ENCODE measurements at places on chromosomes 5 and 9.

- no peak for DNase-seq
Observed at GRCh38 chr5:149424371-149425315, 45.6 kb upstream of the IL17B start.

- DNase-seq, result no peak
Observed at GRCh38 chr9:134604834-134605233, 36.8 kb upstream of the COL5A1 start.

- no peak for DNase-seq
Observed at GRCh38 chr9:133074111-133074651, 12.4 kb downstream of the CEL start.

- DNase-seq, result no peak
Observed at GRCh38 chr5:83731638-83732037, 11.0 kb upstream of the HAPLN1 start.

DNA sequence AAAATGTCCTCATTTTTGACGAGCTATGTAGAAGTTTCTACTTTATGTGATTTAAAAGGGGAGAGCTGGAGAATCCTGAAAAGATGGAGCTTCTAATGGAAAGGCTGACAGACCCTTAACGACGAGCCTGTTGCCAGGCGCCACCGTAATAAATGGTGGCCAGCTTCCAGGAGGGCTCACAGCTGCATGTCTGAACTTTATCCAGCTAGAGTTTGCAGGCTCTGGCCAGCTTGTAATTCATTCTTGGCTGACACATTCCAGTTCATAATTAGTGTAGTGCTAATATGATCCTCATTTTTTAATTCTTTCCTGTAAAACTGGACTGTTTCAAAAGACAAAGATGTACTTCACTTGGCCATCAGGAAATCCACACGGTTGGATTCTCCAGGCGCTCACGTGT, 246.7 kb downstream of the GAS1 start:
- DNase-seq, result no peak

DNA sequence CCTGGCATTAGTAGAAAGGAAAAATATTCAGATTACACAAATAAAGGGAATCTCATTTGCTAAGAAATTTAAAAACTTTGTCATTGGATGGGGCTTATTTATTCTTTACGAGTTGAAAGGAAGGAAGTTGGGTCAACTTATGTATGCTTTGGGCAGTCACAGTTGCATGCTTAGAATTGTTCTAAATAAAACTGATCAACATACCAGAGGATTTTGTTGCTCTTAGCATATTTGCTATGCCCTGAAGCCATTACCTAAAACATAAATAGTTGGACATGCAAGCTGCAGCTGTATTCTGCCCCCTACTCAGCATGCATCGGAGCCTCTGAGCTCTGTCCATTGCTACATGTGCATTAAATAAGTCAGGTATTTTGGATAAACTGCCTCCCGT, 172.7 kb upstream of the MEF2C start:
- no peak for DNase-seq
